ENCODE measurements at places on chromosomes 3 and 15.

DNA sequence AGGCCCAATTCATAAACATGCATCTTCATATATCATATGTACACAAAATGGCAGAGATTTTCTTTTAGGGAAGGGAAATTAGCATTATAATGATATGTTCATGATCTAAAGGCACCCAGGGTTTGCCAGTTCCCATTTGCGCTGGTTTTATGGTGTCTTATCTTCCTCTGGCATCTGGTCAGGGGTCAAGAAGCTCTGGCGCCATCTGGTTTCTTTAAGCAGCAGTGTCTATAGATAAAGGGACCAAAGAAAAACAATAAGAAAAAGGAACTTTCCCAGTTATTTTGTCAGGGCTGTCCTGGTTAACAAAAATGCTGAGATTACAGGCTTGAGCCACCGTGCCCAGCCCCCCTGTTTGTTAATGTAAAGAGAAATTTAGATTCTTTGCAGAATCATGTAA lies 3.3 kb upstream of the DCP1A start:
- no peak for DNase-seq

DNA sequence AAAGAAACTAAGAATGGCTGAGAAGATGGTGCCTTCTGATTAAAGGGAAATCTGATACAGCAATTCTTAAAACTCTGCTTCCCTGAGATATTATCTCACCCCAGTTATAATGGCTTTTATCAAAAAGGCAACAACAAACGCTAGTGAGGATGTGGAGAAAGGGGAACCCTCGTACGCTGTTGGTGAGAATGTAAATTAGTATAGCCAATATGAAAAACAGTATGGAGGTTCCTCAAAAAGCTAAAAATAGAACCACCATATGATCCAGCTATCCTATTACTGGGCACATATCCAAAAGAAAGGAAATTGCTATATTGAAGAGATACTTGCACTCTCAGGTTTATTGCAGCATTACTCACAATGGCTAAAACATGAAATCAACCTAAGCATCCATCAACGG lies 65.1 kb downstream of the GOLIM4 start:
- no peak for DNase-seq

GRCh38 chr3:108177536-108177935 lies 44.7 kb downstream of the IFT57 start:
- no peak for DNase-seq

GRCh38 chr15:90248789-90249202 lies 560 bp upstream of the TTLL13 start:
- no peak for DNase-seq

GRCh38 chr3:167895178-167895577 lies 159.7 kb downstream of the SERPINI1 start:
- DNase-seq: no peak

GRCh38 chr15:45395943-45396342 lies 17.6 kb upstream of the GATM start:
- DNase-seq: no peak

DNA sequence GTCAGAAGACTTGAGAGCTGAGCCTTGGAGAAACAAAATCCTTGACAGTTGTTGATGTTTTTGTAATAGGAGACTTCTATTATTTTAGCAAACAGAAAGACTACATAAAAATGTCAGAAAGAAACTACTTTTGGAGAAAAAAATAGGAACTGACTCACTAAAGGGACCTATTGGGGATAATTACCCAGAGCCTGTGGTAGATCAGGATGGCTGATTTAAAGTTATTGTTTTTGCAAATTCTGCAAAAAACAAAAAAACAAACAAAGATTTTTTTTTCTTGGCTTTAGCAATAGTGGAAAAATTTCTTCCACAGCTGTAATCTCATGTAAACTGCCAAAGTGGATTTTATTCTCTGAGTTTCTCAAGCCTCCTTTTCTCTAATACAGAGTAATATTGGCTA lies 101.5 kb upstream of the SATB1 start:
- DNase-seq: no peak

DNA sequence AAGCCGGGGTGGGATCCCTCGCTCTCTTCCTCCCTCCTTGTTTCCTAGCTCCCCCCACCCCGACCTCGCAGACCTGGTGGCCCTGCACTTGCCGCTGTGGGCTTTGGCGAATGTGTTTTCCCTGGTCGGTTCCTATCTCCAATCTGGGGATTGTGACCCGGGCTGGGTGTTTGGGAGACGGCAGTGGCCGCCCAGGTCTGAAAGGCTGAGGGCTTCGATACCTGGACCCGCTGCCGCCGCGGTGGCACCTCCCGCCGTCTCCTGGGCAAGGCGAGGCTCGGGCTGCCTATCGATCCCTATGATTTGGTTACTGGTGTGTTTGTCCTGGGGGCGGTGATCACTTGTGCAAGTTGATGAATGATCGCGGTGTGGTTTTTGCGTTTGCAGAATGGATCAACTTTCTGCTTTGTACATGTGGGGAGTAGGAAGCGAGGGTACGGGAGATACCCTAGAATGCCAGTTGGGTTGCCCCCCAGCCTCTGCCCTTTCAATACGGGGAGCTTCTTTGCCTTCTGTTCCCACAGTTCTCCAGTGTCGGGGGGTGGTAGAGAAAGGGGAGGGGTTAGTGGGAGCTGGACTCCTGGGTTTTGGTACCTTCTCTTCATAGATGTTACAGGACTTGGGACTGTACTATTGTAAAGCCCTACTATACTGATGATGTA lies 3.0 kb downstream of the BBX start:
- peak; percentile 40 for DNase-seq

DNA sequence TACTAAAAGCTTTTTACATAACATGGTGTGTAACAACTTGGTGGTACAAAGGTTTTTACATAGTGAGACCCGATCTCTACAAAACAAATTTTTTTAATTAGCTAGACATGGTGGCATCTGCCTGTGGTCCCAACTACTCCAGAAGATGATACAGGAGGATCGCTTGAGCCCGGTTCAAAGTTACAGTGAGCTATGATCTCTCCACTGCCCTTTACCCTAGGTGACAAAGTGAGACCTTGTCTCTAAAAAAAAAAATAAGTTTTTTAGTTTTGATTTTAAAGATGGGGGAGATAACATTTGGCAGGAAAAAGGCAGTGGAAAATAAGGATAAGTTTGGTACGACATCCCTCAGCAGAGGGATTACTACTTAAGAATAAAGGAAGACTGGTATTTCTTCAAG lies 5.9 kb downstream of the FAM162A start:
- DNase-seq: no peak

- no peak for DNase-seq
Observed at GRCh38 chr3:37858742-37859141, 2.9 kb upstream of the CTDSPL start.

GRCh38 chr15:61250613-61251012 lies 21.5 kb upstream of the RORA start:
- DNase-seq: no peak

DNA sequence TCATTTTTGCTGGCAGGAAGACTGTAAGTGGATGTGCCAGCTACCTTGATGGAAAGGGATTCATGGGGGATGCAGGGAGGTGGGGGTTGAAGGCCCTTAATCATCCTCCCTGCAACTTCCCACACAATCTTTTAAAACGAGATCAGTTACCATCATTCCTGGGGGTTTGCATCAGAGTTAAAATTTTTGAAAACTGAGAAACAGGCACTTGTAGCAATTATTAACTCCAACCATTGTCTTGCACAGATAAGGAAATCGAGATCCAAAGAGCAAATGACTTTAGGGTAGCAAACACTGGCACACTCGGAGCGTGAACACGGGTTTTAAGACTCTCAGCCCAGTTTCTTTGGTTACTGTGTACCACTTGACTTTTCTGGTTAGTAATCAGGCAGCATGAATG lies 41.9 kb downstream of the GPD1L start:
- no peak for DNase-seq

DNA sequence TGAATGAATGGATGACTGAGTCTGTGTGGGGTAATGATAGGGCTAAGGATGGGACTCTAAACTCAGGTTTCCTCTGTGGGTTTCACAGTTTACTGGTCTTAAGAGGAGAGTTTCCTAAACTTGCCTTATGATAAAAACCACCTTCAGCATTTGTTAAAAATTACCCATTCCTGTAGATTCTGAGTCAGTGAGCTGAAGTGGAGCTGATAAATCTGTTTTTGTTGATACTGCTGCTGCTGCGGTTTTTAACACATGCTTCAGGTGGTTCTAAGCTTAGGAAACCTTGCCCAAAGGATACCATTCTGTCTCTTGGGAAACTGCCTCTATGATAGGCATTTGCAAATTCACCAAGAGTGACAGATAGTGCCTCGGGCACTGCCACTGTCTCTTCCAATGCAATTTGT lies 52.6 kb downstream of the MECOM start:
- DNase-seq: no peak

GRCh38 chr3:57971975-57972374 lies 36.2 kb upstream of the FLNB start:
- no peak for DNase-seq

DNA sequence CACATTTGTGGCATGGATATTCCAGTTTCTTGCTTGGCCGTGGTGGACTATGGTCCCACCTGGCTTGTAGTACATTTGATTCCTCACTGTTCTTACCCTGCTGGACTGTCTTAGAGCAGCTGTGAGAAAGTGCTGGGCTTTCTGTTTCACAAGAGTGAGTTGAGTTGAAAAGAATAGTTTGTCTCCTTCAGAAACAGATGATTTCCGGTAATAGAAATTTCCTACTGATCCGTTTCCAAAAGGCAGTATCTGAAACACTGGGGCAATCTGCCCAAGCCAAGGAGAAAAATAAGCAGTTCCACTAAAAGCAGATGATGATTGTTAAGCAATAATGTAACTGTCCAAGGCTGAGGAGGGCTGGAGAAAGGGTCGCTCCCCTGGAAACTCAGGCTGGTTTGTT lies 96.0 kb downstream of the SUCLG2 start:
- no peak for DNase-seq

All from stimulated activated naive CD4-positive, alpha-beta T cell (primary cell).